ENCODE measurements at places on chromosomes 3 and 15. TPM values are rescaled to one million over a fixed set of nuclear protein-coding genes. Genes with fewer than 3 reads are reported as not detected.

XRN1 gene
- total RNA-seq: 86.6 TPM

FRMD5 gene
- 5.0 TPM for total RNA-seq

GOLGA8T gene
- total RNA-seq: not detected

SUSD5 gene
- total RNA-seq: not detected
